ENCODE measurements at places on chromosomes 1 and 21.

- DNase-seq = no peak
- no peak overlapping the region for H3K4me3 ChIP-seq
- H3K4me1 ChIP-seq = peaks cover 16% of the 10 kb centered on the region
- no peaks in the 10 kb centered on the region for H3K36me3 ChIP-seq
- H3K27me3 ChIP-seq = no peaks in the 10 kb centered on the region
Measured at GRCh38 chr1:211637066-211637465, 38.4 kb downstream of the NEK2 start.

GRCh38 chr1:54376430-54377039 is 29.7 kb downstream of the SSBP3 start:
- no peaks in the 10 kb centered on the region for H3K36me3 ChIP-seq
- H3K4me3 ChIP-seq = no peak overlapping the region
- no peak overlapping the region for H3K27ac ChIP-seq
- peaks cover 16% of the 10 kb centered on the region for H3K4me1 ChIP-seq

DNA sequence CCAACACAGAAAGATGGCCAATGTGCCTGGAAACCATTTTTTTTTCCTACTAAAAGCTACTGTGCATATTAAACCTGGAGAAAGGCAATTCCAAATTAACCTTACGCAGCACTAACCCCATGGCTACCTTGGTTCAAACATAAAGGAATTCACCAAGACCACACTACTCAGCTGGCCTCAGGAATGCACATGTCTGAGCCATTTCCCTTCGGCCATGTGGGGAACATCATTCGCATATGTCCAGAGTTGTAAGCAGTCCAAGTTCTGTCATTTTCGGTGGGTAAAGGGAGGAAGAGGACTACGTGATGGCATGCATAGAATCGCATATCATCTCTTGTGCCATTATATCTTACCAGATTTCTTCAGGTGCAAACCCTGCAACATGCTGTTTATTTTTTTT is 175.4 kb downstream of the NTMT2 start:
- H3K36me3 ChIP-seq = no peaks in the 10 kb centered on the region
- no peaks in the 10 kb centered on the region for H3K27me3 ChIP-seq
- no peak overlapping the region for H3K27ac ChIP-seq
- H3K4me1 ChIP-seq = no peaks in the 10 kb centered on the region
- DNase-seq = no peak

- no peaks in the 10 kb centered on the region for H3K27me3 ChIP-seq
- no peak overlapping the region for H3K4me3 ChIP-seq
- no peak for DNase-seq
- no peaks in the 10 kb centered on the region for H3K36me3 ChIP-seq
- H3K27ac ChIP-seq = no peak overlapping the region
Measured at GRCh38 chr1:210332719-210333398, 4.2 kb downstream of the HHAT start.

GRCh38 chr1:159942632-159943277 is 2.7 kb downstream of the IGSF9 start:
- H3K4me3 ChIP-seq = no peak overlapping the region
- DNase-seq = no peak
- no peaks in the 10 kb centered on the region for H3K36me3 ChIP-seq
- H3K4me1 ChIP-seq = peaks cover 88% of the 10 kb centered on the region

- no peak overlapping the region for H3K4me3 ChIP-seq
- H3K27me3 ChIP-seq = no peaks in the 10 kb centered on the region
- peaks cover 24% of the 10 kb centered on the region for H3K36me3 ChIP-seq
- H3K4me1 ChIP-seq = peaks cover 63% of the 10 kb centered on the region
- no peak for DNase-seq
- peak overlapping the region; percentile 35 for H3K27ac ChIP-seq
Measured at GRCh38 chr1:168229893-168230292, 4.1 kb downstream of the SFT2D2 start.

DNA sequence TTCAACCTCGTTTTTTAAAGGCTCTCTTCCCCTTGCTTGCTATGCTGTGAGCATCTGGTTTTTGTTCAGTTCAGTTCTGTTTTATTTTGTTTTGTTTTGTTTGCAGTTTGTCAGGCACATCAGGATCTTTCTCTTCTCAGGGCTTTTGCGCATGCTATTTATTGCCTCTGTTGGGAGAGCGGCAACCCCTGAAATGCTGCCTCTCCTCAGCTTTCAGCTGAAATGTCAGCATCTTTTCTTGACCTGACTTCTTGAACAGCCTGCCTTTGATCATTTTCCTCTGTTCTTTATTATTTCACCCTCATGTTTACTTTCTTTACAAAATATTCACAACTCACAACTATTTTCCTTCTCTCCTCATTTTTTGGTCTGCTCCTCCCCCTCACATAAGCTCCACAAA is 50.4 kb upstream of the RC3H1 start:
- H3K27ac ChIP-seq = no peak overlapping the region
- no peak for DNase-seq
- no peaks in the 10 kb centered on the region for H3K27me3 ChIP-seq
- no peak overlapping the region for H3K4me3 ChIP-seq
- no peaks in the 10 kb centered on the region for H3K4me1 ChIP-seq

GRCh38 chr1:165637427-165637826 is 6.4 kb downstream of the MGST3 start:
- peaks cover 64% of the 10 kb centered on the region for H3K4me1 ChIP-seq
- no peak for DNase-seq
- H3K27me3 ChIP-seq = no peaks in the 10 kb centered on the region

DNA sequence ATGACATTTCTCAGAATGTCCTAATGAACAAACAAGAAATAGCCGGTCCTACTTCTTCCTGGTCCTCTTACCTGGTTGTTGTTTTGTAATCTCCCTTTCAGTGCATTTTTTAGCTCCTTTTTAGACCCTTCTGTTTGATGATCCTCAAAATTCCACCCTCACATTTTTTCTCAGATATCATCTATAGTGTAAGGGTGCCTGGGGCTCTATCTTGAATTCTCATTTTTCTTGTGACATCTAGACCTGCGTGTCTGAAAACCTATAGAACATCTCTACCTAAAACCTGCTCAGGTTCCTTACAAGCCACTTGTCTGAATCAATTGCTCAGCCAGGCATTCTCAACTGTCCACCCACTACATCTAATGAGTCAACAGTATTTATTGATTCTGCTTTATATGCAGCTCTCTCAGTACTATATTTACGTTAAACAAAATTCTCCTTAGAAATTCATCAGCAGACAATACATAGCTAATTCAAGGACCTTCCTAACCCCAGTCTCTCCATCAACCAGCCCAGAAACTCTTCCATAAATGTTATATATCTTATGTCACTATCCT is 36.5 kb upstream of the USH2A start:
- no peaks in the 10 kb centered on the region for H3K27me3 ChIP-seq
- H3K4me1 ChIP-seq = no peaks in the 10 kb centered on the region
- H3K36me3 ChIP-seq = no peaks in the 10 kb centered on the region
- DNase-seq = no peak

GRCh38 chr1:208942394-208943130 is 641.0 kb upstream of the CAMK1G start:
- no peak overlapping the region for H3K27ac ChIP-seq
- no peak overlapping the region for H3K4me3 ChIP-seq
- H3K4me1 ChIP-seq = no peaks in the 10 kb centered on the region
- H3K36me3 ChIP-seq = no peaks in the 10 kb centered on the region
- no peaks in the 10 kb centered on the region for H3K27me3 ChIP-seq
- DNase-seq = no peak

GRCh38 chr1:111372336-111372965 is 55.1 kb downstream of the OVGP1 start:
- H3K27me3 ChIP-seq = peaks cover 13% of the 10 kb centered on the region
- no peaks in the 10 kb centered on the region for H3K36me3 ChIP-seq
- H3K4me3 ChIP-seq = no peak overlapping the region
- H3K4me1 ChIP-seq = no peaks in the 10 kb centered on the region
- H3K27ac ChIP-seq = no peak overlapping the region

- no peak for DNase-seq
- peaks cover 5% of the 10 kb centered on the region for H3K36me3 ChIP-seq
- H3K27ac ChIP-seq = no peak overlapping the region
Measured at GRCh38 chr1:81978945-81979344, 178.2 kb downstream of the ADGRL2 start.

DNA sequence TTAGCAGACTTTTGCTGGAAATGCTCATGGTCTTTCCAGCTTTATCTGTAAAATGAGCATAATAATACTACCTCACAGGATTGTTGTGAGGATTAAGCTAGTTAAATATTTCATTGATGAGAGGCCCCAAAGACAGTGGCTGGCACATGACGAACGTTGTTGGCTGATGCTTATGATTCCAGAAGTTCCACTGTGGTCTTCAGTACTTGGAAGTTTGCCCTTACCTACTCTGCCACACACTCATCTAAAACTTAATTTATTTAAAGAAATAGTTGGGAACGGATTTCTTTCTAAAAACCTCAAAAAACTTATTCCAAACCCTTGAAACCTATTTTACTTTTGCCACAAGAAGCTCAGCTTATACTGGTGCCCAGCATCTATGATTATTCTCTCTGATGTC is 170.7 kb downstream of the DHRS3 start:
- DNase-seq = no peak
- no peaks in the 10 kb centered on the region for H3K36me3 ChIP-seq
- H3K4me3 ChIP-seq = no peak overlapping the region
- peak overlapping the region; percentile 56 for H3K27ac ChIP-seq
- H3K27me3 ChIP-seq = no peaks in the 10 kb centered on the region
- peaks cover 60% of the 10 kb centered on the region for H3K4me1 ChIP-seq

- no peak overlapping the region for H3K4me3 ChIP-seq
- peaks cover 6% of the 10 kb centered on the region for H3K36me3 ChIP-seq
- H3K4me1 ChIP-seq = peaks cover 7% of the 10 kb centered on the region
- H3K27me3 ChIP-seq = no peaks in the 10 kb centered on the region
Measured at GRCh38 chr1:64173336-64173940, 30.0 kb upstream of the UBE2U start.

GRCh38 chr1:100835866-100836842 is 58.5 kb downstream of the EXTL2 start:
- H3K4me3 ChIP-seq = no peak overlapping the region
- H3K4me1 ChIP-seq = no peaks in the 10 kb centered on the region
- no peak for DNase-seq

- no peaks in the 10 kb centered on the region for H3K36me3 ChIP-seq
- no peaks in the 10 kb centered on the region for H3K27me3 ChIP-seq
- no peak overlapping the region for H3K27ac ChIP-seq
Measured at GRCh38 chr1:87599569-87599968, 270.9 kb downstream of the LMO4 start.

- no peak for DNase-seq
- no peaks in the 10 kb centered on the region for H3K4me1 ChIP-seq
- H3K4me3 ChIP-seq = no peak overlapping the region
- H3K27ac ChIP-seq = no peak overlapping the region
- H3K27me3 ChIP-seq = no peaks in the 10 kb centered on the region
Measured at GRCh38 chr1:158246650-158247049, 7.6 kb upstream of the CD1A start.

GRCh38 chr1:205127646-205128045 is 5.9 kb upstream of the RBBP5 start:
- peaks cover 4% of the 10 kb centered on the region for H3K4me1 ChIP-seq
- H3K4me3 ChIP-seq = no peak overlapping the region
- no peaks in the 10 kb centered on the region for H3K36me3 ChIP-seq
- no peak overlapping the region for H3K27ac ChIP-seq

GRCh38 chr1:85576266-85576641 is 4.3 kb upstream of the CCN1 start:
- peaks cover 53% of the 10 kb centered on the region for H3K4me1 ChIP-seq
- H3K36me3 ChIP-seq = no peaks in the 10 kb centered on the region
- peaks cover 7% of the 10 kb centered on the region for H3K27me3 ChIP-seq
- peak overlapping the region; percentile 96 for H3K27ac ChIP-seq
- DNase-seq = no peak

- H3K4me1 ChIP-seq = peaks cover 11% of the 10 kb centered on the region
- H3K36me3 ChIP-seq = no peaks in the 10 kb centered on the region
- H3K27me3 ChIP-seq = no peaks in the 10 kb centered on the region
- no peak overlapping the region for H3K4me3 ChIP-seq
- peak; percentile 85 for DNase-seq
- peak overlapping the region; percentile 63 for H3K27ac ChIP-seq
Measured at GRCh38 chr1:172287208-172287607, 133.3 kb upstream of the C1orf105 start.

DNA sequence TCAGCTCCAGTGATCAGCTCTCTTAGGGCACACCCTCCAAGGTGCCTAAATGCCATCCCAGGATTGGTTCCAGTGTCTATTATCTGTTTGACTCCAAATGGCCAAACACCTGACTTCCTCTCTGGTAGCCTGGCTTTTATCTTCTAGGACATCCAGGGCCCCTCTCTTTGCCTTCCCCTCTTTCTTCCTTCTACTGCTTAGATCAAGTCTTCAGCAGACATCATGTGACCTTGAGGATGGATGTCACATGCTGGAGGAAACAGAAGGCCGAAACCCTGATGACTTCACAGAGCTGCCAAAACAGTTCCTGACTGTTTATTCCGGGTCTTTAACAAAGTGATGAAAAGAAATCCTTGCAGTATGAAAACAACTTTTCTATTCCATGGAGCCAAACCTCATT is 24.4 kb upstream of the WDR26 start:
- no peak for DNase-seq
- H3K36me3 ChIP-seq = no peaks in the 10 kb centered on the region

DNA sequence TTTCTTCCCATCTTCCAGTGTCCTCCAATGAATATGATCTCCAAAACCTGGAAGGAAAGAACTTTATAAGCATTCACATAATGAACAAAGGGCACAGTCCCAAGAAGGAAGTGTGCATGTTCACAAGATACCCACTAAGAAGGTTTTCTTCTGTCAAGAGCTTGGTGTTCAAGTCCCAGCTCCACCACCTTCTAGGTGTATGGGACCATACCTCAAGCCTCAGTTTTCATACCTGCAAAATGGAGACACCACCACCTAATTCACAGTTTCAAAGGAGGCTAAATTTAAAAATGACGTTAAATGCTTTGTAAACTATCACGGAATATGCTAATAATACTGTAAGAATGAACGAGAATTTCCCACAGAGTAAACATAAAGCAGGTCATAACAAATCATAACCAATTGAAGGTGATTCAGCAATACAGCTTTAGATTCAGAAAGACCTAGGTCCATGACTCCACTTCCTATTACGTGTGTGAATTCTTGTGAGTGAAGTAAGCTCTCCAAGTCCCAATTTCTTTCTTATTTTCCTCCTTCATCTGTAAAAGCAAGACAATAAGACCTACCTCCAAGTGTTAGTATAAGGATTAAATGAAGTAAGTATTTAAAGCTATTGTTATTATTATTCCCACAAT is 8.1 kb upstream of the KTI12 start:
- peaks cover 29% of the 10 kb centered on the region for H3K36me3 ChIP-seq
- H3K27me3 ChIP-seq = no peaks in the 10 kb centered on the region
- H3K4me1 ChIP-seq = no peaks in the 10 kb centered on the region
- no peak overlapping the region for H3K4me3 ChIP-seq
- no peak overlapping the region for H3K27ac ChIP-seq

GRCh38 chr1:46199233-46199749 is 1.1 kb upstream of the POMGNT1 start:
- H3K4me3 ChIP-seq = peak overlapping the region; percentile 78
- peaks cover 42% of the 10 kb centered on the region for H3K4me1 ChIP-seq
- DNase-seq = no peak
- H3K27me3 ChIP-seq = no peaks in the 10 kb centered on the region
- no peak overlapping the region for H3K27ac ChIP-seq
- H3K36me3 ChIP-seq = peaks cover 15% of the 10 kb centered on the region

DNA sequence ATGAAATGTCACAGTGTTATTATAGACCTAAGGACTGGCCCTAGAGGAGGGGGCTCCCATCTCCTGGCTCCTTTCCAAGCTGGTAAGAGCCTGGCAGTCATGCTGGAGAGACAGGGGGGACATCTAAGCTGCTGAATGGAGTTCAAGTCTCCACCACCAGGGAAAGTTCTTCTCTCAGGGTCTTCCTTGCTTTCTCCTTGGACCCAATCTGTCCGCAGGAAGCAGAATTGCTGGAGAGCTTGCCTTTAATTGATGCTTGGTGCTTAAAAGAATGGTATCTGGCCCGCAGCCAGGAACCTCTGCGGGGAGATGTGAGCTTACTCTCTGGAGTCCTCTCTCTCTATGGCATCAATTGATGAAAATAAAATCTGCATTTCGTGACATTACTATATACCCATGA is 25.1 kb downstream of the IRF2BP2 start:
- peak overlapping the region; percentile 55 for H3K27ac ChIP-seq
- no peak for DNase-seq
- peaks cover 29% of the 10 kb centered on the region for H3K4me1 ChIP-seq
- H3K27me3 ChIP-seq = no peaks in the 10 kb centered on the region
- no peak overlapping the region for H3K4me3 ChIP-seq
